COR-L47 (cell line): ENCODE measurements at places on chromosomes 4 and X.

- DNase-seq, result no peak
Measured at GRCh38 chrX:2536974-2537373, 36.2 kb upstream of the DHRSX start.

DNA sequence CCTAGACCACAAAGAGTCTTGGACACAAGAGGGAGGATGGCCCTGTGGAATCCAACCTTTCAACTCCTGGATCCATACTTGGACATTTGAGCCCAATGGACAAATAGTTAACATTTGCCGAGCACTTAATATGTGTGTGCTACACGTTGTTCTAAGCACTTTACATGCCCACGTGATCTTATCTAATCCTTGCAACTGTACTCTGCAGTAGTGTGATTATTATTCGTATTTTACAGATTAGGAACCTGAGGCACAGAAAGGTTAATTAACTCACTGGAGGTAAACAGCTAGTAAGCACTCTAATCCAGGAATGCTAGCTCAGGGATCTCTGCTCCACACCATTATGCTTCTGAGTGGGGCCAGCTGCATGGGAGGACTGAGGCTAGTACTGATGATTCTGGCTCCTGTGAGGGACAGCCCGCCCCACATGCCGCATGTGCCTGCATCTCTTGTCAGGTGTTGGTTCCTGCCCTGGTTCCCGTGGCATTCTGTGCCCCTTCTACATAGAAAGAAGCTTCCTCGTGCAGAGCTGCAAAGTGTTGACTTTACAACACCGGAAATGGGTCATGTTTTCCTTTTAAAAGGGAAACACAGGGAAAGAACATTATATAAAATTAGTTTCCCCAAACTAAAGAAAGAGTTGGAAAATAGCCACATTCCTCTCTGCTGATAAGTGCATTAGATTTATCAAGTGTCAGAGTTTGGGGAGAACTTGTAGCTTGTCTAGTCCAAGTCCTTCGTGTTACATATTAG is 34.8 kb downstream of the PLAC1 start:
- no peak for DNase-seq

GRCh38 chrX:48631376-48632090 is 34.2 kb downstream of the WDR13 start:
- peak; percentile 81 for DNase-seq

GRCh38 chr4:127479031-127479622 is 153.6 kb upstream of the INTU start:
- peak; percentile 49 for DNase-seq

DNA sequence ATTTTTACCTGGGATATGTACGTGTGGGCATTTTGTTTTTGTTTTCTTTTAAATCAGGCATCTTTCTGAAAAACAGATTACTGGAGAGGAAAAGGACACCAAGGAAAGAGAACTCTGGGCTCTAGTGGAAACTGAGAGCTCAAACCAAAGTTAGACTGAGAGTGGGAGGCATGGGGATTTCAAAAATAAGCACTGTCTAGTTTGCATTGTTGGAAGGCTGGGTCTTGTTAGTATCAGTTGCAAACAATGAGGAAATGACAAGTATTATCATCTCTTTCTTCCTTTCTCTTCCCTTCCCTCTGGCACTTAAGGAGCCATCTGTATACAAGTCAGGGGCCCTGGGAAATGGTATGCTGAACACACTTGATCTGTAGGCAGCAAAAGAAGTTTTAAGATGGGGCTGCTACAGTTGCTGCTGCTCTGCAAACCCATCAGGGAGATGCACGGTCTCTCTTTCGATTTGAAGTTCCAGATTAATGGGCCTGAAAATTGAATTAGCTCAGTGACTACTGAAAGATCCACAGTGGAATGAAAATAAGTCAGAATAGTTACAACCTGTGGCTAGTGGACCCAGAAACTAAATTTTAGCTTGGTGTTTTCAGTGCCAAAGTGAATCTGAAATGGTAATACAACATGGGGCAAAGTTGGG is 48.0 kb upstream of the GRXCR1 start:
- no peak for DNase-seq

DNA sequence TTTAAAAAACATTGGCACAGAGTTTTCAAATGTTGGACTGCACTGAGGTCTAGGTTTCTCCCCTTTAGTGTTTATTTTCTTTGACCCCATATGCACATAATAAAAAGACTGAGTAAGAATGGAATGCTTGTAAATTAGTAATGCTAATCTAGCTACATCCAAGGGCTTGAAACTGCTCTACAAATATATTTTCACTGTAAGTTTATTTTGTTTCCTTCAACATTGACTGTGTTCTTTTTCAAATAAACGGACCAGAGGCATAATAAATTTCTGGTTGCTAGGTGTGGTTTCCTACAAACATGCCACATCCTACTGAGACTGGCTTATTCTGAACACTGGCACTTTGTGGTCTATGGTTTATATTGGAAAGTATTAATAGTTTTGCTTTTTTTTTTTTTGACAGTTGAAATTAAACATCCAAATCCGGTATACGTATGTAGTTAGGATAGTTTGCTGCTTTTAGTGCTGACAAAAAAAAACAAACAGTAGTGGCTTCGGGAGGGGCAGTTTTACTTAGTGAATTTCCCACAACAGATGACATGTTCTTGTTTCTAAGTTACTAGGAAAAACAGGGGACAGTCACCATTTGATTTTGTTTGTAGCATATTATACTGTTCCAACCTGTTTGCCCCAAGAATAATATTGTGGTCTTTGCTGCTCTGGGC is 13.2 kb downstream of the CA5B start:
- DNase-seq, result no peak

DNA sequence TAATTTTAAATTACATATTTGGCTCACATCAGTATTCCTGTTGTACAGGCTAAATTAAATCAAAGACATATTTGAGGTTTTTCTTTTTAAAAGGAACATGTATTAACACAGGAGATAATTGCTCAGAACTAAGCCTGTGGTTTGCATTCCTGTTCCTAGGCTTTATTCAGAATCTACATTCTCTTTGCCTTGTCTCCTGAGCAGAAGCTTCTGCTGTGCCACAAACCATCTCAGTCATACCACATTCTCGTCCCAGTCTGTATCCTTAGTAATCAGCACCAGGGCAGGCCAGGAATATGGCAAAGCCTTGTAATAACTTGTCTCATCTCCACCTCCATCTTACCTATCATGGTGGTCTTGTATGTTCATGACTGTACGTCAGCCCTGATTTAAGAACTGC is 162.8 kb downstream of the ARHGAP24 start:
- DNase-seq, result no peak

GRCh38 chr4:151614561-151614960 is 146.2 kb downstream of the GATB start:
- DNase-seq, result no peak

GRCh38 chrX:65740909-65741308 is 73.5 kb downstream of the MSN start:
- no peak for DNase-seq

DNA sequence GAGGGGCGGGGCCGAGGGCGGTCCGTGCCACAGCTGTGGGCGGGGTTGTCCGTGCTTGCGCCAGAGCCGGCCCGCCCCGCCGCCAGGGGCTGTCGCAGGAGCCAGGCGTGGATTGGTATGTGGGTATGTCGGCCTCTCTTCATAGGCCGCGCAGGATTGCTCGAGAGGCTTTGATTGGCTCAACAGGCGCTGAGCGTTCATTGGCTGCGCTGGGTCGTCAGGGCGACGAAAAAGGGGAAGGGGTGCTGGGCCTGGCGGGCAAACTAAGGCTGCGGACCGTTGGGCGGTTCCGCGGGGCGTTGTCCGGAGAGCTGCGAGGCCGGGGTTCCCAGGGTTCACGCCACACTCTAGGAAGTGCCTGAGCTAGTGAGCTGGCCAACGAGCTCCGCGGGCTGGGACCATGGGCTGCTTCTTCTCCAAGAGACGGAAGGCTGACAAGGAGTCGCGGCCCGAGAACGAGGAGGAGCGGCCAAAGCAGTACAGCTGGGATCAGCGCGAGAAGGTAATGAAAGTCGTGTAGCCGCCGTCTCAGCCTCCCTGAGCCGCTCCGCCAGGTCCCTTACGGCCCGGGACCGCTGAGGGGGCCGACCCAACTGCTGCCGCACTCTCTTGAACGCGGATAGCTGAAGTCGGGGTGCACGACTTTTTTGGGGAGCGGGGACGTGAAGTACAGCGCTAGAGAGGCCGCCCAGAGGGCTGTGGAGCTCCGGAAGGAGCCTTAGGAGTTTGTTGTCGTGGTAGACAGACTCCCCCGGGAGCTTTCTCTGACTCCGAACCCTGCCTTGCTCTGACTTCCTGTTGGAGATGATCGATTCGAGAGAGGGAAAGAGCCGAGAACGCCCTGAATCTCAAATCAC is at the start of gene RP2:
RP2 (plus strand) TSS at position 343 of the 857 bp plus-strand sequence; CDS start at position 401, 58 bp downstream.
- DNase-seq, result peak; percentile 85

DNA sequence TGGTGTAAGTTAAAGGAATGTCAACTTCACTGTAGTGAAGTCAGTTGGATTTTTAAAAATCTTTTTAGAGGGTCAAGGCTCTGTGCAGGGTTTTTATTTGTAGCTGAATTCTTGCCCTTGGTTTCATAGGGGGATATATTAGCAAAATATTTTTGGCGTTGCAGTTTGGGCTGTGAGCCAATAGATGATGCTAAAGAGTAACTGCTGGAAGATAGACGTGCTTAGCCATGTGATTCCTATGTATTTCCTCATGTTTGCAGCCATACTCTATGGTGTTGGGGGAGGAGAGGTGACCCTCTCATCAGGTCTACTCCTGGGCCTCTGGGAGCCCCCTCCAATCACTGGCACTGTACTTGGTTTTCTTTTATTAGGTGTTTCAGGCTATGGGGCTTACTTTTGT is 246.7 kb upstream of the ARHGAP24 start:
- no peak for DNase-seq

GRCh38 chrX:6468706-6469105 is 66.2 kb downstream of the VCX3A start:
- DNase-seq, result no peak

DNA sequence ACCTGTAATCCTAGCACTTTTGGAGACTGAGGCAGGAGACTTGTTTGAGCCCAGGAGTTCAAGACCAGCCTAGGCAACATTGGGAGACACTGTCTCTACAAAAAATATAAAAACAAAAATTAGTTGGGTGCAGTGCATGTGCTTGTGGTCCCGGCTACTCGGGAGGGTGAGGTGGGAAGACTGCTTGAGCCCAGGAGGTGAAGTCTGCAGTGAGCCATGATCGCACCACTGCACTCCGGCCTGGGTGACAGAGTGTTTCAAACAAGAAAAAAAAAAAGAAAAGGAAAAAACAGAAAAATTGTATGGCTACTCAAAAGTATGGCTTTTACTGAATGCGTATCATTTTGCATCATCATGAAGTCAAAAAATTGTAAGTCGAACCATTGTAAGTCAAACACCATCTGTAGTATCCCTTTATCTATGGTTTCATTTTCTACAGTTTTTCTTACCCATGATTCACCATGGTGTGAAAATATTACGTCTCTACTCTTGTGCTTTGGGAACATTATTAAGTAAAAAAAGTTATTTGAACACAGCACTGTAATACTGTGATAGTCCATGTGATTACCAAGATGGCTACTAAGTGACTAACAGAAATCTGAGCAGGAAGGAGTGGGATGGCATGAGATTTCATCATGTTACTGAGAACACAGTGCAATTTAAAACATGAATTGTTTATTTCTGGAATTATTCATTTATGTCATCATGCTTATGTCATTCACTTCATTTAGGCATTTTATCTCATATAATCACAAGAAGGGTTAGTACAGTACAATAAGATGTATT is 26.5 kb upstream of the MANBA start:
- DNase-seq, result no peak

DNA sequence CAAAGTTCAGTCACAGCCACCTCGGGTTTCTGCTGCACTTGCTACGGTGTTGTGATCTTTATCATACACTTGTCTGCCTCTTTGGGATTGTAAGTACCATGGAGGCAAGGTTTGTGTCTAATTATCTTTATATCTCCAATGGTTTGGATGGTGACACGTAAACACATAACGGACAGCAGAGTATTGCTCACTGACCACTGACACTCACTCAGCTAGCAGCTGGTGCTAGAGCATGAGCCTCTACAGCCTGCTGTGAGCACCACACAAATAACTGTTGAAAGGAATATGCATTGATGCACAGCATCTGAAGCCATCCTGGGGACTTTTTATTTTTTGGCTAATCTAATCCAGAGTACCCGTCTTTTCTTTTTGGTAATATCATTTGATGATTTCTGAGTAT is 156.0 kb downstream of the DCLK2 start:
- DNase-seq, result no peak

- DNase-seq, result no peak
Measured at GRCh38 chr4:140697709-140698560, 58.2 kb downstream of the TBC1D9 start.

GRCh38 chrX:70434914-70435586 is 9.6 kb upstream of the DLG3 start:
- DNase-seq, result no peak

DNA sequence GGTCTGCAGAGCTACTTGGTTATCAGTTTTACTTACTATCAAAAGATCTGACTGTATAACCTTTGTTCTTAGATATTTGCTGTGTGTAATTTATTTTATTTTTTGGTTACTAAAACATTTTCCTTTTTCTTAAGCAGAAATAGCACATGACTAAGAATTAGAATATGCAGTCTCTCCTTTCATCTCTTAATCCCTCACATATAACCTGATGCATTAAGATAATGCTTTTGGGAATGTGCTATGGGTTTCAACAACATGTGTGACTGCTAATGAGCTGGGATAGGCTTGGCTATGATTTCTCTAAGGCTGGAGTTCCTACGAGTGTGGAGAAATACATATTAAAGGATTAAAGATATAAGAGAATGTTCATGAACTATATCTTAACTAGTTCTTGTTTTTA is 41.5 kb downstream of the SHROOM3 start:
- no peak for DNase-seq

- DNase-seq, result no peak
Measured at GRCh38 chr4:149158817-149159216, 656.8 kb downstream of the IQCM start.

- DNase-seq, result no peak
Measured at GRCh38 chrX:31384471-31384870, 312.6 kb upstream of the FTHL17 start.

DNA sequence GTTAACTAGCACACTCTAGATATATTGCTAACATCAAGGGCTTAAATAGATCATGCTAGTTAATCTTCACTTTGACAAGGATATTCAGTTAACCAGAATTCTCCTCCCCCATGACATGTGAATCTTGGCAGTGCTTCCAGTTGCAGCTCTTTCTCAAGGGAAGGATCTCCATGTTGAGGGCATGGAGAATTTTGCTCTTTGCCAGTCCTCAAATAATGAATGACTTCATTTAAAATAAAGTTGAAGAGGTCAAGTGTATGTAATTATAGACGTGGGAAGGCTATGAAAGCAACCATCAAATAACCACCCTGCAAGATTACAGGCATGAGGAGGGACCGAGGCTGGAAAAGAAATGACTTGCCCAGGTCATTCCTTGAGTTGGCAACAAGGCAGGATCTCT is 87.3 kb upstream of the CPEB2 start:
- DNase-seq, result no peak
